ENCODE measurements at places on chromosomes 12 and 14.

DNA sequence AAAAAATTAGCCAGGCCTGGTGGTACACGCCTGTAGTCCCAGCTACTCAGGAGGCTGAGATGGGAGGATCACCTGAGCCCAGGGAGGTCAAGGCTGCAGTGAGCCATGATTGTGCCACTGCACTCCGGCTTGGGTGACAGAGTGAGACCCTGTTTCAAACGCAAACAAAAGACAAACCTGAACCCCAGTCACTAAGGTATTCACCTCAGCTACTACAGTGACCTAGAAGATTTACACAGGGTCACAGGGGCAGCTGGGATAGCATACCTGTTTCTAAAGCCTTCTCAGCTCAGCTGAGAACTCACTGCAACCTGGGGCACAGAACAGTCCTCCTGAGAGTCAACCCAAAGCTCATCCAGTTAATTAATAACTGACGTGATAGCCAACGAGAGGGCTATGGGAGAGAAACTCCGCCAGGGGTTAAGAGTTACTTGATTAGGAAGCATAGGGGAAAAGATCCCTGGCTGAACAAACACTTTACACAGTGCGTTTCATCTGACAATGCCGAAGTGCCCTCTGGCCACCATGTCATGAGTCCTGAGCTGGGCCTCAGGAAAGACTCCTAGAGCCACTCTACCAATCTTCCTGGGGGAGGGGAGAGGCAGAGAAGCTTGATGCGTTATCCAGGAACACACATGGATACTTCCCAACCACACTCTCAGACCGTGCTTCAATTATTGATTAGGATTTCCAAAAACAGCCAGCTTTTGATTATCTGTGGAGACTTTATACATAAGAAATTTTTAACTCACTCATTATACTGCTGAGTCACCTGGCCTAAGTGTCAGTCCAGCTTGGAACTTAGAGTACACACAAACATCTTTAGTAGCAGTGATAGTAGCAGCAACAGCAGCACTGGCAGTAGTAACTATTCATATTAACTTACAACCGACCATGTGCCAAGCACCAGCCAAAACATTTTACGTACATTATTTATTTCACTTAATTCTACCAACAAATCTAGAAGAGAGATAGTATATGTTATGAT, 48.2 kb downstream of the FOXN3 start:
- no peak for DNase-seq

GRCh38 chr12:9095322-9095721, 20.4 kb downstream of the A2M start:
- DNase-seq, result no peak

GRCh38 chr12:31589904-31590641, 863 bp downstream of the DENND5B start:
- DNase-seq, result no peak

DNA sequence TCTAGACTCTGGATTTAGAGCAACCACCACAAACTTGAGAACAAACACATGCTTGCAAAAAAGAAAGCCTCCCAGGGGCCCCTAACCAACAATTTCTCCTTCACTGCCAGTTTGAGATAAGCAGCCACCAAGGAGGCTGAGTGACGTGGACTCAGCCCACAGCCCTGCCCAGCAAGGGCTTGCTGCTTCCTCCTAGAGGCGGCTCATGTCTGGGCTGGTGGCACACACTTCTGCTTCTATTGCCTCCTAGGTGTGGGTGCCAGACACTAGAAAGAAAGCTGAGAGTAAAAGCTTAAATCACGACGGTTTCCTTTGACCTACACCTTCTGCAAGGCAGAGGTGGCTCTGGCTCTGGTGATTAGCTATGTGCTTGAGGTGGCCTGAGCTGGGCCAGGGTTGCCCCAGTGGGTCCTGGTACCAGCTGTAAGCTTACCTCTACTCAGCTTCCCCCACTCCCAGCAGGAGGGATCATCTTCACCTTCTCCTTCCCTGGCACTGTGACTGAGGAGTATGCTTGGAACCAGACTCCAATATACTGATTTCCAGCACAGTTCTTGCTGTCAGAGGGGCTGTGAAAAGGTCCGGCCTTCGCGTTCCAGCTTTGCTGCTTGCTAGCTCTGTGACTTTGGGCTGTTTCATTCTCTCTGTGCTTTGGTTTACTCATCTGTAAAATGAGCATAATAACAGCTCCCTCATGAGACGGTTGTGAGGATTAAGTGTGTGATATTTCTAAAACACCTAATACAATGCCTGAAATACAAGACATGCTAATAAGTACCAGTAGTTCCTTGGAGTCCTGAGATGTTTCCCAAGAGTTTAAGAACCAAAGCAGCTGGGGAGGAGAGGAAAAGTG, 89.7 kb upstream of the PARP11 start:
- peak; percentile 71 for DNase-seq

- DNase-seq, result no peak
Observed at GRCh38 chr12:11709513-11709912, 60.0 kb downstream of the ETV6 start.

DNA sequence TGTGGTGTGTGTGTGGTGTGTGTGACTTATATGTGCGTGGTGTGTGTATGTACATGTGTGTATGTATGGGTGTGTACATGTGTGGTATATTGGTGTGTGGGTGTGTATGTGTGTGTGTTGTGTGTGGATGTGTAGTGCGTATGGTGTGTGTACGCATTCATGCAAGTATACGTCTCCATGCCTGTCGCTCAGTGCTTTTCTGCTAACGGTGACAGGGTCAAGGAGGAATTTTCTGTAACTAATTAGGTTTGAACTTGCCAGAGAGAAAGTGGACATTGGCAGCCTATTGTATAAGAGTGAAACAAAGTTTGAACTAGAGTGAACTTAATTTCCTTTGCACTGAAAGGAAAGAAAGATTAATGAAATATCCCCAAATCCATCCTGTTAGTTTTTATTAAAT, 120.9 kb upstream of the GSC start:
- DNase-seq, result no peak

DNA sequence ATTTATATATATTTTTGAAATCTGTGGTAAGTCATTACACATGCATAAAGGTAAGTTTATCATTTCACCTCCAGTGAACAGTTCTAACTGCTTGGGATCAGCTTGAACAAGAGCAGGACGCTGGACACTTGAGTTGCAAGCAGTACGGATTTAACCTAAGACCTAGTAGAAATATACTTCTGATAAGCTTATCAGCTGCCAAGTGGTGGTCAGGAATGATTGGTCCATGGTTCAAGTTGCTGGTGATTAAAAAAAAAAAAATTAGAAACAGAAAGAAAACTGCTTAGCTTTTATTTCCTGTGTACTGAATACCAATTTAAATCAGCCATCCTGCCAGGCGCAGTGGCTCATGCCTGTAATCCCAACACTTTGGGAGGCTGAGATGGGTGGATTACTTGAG, 88.6 kb downstream of the AEBP2 start:
- no peak for DNase-seq

DNA sequence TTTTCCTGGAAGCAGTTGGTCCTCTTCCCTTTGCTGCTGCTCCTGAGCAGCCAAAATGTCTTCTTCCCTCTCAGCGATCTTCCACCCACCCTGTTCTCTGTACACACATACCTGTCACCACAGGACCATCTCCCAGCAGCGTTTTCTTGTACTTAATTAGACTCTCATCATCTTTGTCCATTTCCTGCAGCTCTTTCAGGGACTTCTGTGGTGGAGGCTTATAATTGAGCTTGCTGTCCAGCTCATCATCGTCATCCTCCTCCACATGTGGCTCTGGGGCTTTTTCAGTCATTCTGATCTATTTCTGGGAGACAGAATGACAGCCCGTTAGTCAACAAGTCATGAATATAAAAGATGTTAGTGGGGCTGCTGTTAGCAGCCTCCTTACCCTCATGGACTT, 11.0 kb downstream of the ARHGDIB start:
- DNase-seq, result no peak

DNA sequence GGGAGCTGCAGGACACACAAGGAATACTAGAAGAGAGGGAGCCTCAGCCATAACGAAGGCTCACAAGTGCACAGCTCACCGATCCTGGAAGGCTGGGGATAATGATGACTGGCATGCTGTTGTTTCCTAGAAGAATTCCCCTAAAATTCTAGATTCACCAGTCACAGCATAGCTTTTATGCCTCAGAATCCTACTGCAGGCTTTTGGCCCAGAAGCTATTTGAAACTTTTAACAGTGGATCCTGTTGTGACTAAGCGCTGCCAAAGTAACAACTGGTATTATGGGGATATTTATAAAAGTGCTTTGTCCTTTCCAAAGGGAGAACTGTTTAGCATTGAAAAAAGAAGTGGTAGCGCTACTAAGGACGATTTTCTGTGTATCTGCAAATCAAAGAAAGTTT, 214.1 kb upstream of the PELI2 start:
- DNase-seq, result no peak

GRCh38 chr14:77580477-77580876, 36.0 kb downstream of the SPTLC2 start:
- DNase-seq, result no peak

DNA sequence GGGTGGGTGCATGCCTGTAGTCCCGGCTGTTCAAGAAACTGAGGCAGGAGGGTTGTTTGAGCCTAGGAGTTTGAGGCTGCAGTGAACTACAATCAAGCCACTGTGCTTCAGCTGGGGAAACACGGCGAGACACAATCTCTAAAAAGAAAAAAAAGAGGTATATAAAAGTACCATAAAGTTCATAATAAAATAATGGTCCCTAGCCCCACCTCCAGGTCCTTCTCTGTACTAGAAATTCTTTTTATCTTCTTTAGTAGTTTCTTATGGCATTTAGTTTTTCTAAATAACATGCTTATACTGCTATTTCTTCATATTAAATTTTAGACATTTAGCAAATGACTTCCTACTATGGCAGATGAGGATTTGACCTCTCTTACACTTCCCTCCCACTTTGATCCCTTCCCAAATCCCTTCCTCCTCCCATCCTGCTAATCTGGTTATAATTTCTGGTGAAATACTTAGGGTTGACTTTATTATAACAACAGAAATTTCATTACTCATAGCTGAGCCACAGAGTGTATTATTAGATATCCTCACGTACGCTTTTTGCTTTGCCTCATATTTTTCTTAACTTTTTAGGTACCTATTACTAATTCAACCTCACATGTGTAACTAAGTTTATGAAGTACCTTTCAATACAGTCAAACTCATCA, 94.7 kb downstream of the SLC41A2 start:
- no peak for DNase-seq

GRCh38 chr12:38872156-38872555, 33.2 kb downstream of the CPNE8 start:
- no peak for DNase-seq

GRCh38 chr14:51138404-51139103, 43.6 kb upstream of the TRIM9 start:
- DNase-seq, result no peak

GRCh38 chr14:90383731-90384542, 12.9 kb upstream of the CALM1 start:
- DNase-seq, result peak; percentile 37

GRCh38 chr14:78618368-78618767, 448.2 kb downstream of the NRXN3 start:
- DNase-seq, result no peak

All from T follicular helper cell (primary cell).